ENCODE measurements at places on chromosomes 3 and 15.

GRCh38 chr15:39172380-39173281 is 408.2 kb upstream of the THBS1 start:
- DNase-seq, result no peak

- no peak for DNase-seq
Measured at GRCh38 chr15:62416526-62416925, 251.4 kb upstream of the C2CD4B start.

DNA sequence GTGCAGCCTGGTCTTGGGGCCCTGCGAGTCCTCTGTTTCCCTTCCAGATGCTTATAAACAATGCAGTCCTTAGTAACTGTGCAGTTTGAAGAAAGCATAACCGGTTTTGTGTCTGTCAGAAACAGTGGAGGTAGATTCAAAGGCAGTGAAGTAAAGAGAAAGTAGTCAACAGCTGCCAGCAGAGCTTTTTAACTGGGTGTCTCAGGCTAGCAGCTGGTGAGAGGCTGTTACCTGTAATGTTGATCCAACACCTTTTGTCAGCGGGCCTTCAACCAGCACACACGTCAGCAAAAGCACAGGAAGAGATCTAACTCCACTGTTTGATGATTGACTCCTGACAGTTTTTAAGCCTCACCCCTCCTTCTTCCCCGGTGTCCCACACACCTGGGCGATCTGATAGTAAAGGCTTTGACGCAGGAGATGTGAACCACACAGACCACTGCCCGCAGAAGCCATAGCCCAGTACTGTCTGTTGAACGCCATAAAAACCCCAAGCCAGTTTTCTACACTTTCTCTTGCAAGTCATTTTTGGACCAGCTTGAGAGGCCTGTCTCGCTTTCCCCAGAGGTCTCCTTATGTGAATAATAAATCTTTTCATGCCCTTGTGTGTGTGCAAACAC is 178.0 kb downstream of the FMN1 start:
- no peak for DNase-seq

GRCh38 chr3:60553144-60553543 is 698.1 kb downstream of the FHIT start:
- DNase-seq, result no peak

DNA sequence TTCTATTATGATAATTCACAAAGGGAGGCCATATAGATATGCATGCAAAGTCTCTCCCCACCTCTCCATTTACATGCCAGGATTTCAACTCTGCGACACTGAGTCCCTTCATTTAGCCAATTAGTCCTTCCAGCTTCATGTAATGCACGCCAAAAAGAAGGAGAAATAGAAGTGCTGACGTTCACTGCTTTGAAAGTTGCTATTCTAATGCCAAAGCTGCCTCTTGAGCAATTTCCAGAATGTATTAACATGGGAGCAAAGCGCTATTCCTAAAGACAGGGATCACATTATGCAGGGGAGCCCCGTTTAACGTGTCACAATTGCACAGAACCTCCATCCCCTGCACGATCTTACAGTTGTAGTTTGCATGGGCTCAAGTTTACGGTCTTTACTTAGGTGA is 130.5 kb downstream of the TIGIT start:
- DNase-seq, result no peak

GRCh38 chr3:10319804-10320203 is 1.1 kb downstream of the SEC13 start:
- DNase-seq, result no peak

DNA sequence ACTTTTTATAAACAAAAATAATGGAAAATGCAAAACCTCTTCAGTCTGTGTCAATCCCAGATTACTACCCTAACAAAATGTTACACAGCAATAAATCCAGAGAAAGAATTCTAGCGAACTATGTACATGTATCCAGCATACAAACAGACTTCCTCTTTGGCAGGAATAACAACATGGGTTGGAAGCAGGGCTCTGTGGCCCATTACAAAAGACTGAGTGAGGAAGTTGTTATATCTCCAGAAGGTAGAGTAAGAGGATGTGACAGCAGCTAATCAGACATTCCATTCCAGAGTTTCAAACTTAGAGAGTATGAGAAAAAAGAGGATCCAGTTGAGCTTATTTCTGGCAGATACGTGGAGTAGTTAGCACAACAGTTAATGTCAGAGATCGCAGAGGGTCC is 294.0 kb upstream of the PLSCR5 start:
- DNase-seq, result no peak

DNA sequence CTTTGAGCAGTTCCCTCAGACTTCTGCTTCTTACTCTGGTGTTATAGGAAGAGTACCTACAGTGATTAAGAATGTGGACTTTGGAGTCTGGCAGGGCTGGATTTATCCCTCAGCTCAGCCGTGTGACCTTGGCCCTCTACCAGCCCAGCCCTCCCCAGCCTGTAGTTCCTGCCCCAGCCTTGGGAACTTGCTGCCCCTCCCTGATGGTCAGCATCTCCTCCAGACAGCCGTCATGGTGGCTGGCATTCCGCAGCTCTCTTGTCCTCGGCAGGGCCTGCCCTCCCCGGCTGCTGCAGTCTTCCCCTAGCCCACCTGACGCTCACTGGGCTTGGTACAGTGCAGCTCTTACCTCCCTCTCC is 21.9 kb upstream of the CPNE9 start:
- DNase-seq, result no peak

DNA sequence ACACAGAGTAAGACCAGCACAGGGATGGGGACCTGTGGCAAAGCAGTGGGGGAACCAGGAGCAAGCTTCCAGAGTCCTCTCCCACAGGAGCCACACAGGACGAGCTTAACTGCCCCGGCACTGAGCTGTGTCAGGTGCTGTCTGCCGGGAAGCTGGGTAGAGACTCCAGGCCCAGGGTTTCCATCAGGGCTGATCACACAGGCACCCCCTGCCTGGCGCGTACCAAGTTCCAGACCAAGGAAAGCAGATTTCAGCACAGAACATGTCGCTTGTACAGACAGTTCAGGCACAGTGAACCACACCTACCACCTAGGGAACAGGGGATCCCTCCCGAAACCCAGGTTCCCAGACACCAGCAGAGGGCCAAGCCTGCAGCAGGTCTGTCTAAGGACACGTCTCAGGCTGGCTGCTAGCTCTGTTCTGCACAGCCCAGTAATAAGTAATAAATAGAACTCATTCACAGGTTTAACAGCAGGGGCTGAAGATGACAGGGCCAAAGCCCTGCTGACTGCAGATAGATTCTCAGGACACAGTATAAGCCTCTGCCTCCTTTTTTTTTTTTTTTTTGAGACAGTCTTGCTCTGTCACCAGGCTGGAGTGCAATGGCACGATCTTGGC is 30.2 kb upstream of the OCA2 start:
- no peak for DNase-seq

- no peak for DNase-seq
Measured at GRCh38 chr3:31645256-31645655, 112.5 kb downstream of the STT3B start.

- no peak for DNase-seq
Measured at GRCh38 chr3:57726397-57726796, 29.7 kb upstream of the SLMAP start.

DNA sequence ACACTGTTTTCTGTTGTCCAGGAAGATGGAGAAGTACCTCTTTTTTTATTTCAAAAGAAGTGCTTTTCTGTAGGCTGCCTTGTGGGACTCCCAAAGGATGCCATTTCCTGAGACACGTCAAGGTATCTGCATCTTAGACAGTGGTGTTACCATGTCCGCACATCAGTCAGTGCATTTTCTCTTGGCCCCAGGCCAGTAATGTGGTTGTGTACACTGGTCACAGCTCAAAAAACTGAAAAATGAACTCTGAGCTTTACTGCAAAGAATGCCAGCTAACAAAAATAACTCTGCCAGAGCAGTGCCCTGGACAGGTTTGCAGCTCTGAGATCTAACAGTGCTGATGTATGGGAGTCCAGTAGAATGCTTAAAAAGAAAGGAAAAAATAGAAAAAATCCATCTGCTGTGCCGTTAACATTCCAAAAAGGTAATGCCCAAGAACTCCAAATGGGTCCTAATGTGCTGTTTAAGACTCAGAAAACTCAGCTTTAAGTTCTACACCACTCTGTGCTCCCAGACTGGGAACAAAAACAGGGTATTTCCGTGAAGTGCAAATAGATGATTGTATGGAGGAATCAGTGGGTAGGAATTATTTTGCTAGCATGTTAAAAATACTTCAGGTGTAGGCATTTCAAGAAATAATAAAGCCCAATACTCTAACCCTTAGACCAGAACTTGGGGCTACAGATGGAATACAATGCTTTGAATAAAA is 315.9 kb downstream of the FEZF2 start:
- DNase-seq, result no peak

- no peak for DNase-seq
Measured at GRCh38 chr3:77053795-77054194, 13.9 kb downstream of the ROBO2 start.

DNA sequence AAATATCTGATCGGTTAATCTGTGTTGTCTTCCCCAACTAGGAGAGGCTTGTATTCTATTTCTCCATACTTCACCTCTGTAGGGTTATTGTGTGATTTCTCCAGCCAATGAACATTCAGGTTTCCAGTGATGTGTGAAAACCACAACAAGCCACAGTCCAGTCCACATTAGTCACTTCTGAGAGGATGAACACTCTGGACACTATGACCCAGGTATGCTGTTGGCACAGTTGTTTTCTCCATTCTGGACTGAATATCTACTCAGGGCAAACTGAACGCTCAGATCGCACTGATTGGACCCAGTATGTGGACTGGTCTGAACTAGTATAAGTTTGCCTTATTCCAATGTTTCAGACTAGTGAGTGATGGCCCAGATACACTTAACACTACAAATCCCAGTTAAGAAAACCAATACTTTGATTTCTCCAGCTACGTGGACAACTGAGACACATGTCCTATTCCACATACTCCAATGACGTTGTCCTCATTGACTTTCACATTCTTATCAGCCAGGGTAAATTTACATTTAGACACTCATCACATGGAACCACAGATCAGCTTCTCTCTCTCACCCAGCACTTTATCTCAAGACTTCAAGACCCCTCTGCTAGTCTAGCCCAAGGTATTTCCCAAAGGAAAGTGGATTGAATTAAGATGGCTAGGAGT is 587.4 kb upstream of the SGO1 start:
- no peak for DNase-seq

DNA sequence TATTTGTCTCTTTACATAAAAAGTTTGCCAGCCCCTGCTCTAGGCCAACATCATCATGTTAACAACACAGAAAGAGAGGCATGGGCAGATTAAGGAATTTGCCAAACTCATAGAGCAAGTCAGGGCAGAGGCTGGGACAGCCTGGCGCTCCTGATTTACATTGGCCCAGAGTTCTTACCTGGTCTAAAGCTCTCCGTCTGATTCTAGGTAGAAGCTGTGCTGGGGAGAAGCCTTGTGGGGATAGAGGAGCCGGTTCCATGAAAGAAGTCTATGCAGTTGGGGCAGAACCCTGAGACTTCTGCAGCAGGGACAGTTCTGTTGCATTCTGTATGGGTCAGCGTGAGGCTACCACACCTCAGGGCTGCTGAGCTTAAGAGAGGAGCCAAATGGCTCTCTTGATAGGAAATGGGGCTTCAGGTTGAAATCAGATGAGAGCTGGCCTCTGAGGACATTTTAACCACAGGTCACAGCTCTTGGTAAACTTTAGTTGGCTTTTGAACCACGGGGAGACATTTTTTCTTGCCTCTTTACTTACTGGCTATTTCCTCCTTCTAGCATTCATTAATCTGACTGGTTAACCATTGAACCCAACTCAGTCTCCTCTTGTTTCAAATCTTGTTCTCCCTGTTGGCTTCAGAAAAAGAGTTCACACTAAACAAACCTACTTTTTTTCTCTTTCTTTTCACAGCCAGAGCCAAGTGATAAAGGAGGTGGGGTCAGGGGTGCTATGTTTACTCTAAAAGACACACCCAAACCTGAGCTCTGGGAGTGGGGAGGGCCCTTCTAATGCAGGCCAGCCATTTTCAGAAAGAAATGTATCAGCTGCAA is 250.7 kb downstream of the OPA1 start:
- DNase-seq, result peak; percentile 79

DNA sequence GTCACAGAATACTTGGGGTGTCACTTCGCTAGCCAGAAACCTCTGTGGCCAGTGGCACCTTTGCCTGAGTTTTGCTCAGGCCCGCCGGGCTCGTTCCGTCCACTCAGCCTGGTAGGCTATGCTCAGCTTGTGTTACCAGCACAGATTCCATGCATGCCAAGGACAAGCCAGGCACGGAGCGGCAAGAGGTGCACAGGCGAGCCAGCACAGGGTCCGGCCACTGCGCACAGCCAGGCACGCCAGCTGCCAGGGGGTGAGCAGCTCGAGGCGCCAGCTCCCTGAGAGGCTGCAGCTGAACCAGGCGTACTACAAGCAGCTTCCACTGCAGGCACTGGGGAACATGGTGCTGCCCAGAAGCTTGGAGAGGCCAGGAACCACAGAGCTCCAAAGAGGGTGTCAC is 14.7 kb downstream of the PCYT1A start:
- no peak for DNase-seq

- no peak for DNase-seq
Measured at GRCh38 chr3:172787746-172788145, 37.2 kb downstream of the ECT2 start.

DNA sequence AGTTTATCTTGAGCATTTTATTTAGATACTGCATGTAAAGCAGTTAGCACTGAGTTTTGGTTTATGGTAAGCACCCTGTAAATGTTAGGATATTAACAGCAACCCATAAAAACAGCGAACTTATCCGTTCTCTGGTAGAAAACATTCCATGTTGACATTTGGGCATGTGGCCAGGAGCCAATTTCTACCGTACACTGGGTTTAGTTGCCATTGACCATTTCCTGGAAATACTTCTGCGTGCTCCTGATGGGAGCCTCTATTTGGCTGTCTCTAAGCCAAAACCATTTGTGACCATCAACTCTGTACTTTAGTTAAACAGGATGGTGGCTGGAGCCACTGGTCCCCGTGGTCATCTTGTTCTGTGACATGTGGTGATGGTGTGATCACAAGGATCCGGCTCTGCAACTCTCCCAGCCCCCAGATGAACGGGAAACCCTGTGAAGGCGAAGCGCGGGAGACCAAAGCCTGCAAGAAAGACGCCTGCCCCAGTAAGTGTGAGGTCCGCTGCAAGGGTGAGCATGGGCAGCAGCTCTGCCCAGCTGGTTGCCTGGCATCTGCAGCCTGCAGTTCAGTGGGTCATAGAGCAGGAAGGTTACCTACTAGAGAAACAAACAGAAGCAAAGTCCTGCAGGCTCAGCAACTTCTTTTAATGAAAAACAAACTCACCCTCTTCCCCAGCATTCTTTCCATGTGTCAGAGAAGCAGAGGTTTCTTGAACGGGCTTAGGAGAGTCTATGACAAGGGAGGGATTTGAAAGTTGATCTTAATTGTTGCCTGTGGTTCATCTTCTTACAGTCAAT is 7.1 kb downstream of the THBS1 start:
- no peak for DNase-seq

DNA sequence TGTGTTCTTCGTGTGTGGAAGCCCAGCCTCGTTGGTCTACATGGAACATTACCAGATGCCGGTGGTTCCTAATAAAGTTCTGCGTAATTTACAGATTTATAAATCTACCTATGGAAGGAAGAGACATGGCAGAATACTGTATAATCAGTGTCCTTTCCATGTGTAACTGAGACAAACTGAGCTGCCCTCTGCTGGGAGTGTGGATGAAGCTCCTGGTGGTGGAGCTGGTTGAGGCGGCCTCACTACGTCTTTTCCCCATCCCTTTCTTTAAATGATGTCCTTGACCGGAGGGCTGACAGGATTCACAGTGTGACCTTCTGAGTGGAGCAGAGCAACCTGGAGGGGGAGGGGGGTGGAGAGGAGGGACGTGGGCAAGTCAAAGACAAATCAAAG is 267.0 kb upstream of the CHRM5 start:
- peak; percentile 14 for DNase-seq
